Coronary artery (tissue), 2 donors: ENCODE measurements at places on chromosomes 5 and 9.
A peak's percentile ranks its signal among the peaks of the same experiment; 100 is the strongest.

DNA sequence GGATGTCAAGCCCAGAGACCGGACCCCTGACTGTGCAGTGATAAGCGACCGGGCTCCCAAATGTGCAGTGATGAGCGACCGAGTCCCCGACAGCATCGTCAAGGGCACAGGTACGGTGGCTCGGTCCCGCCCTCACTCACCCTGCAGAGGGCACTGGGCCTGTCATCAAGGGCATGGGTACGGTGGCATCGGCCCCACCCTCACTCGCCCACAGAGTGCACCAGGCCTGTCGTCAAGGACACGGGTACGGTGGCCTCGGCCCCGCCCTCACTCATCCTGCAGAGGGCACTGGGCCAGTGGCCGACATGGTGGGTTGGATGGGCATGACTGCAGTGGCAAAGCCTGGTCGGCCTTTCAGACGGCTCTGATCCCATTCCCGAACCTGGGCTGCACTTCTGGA lies 9.7 kb upstream of the LRRC14B start:
- no peak for DNase-seq

DNA sequence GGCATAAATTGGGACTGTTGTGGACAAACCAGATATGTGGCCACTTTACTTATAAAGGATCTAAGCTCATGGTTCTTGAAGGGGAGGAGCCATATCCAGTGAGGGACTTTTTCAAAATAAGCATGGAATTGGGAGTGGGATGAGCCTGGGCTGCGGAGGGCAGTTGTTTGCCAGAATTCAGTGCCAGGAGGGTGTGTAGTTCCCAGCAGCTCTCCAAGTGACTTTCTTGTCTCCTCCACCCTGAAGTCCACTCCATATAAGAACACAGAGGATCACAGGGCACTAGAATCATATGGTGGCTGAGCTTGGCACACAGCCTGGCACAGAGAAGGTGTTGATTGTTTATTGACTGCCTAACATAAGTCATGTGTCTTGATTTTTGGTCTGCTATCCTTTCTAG lies 121.1 kb downstream of the CAVIN4 start:
- no peak for DNase-seq

GRCh38 chr9:5466005-5466404 lies 15.7 kb downstream of the CD274 start:
- no peak for DNase-seq

DNA sequence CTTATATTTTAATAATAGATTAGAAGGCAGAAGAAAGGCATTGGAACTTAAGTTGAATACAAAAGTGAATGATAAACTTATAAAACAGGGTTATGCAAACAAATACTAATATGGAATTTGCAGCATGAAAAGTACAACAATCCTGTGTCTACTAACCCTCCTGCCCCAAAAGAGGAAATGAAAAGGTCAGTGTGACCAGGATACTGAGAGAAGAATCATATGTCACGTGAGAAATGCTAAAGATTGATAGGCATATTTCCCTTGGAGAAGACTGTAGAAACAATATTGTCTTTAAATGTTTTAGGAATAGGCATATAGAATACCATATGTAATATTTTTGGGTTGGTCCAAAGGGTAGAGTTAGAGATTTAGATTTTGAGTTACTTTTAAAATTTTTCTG lies 3.8 kb downstream of the WDR36 start:
- DNase-seq = no peak

GRCh38 chr9:87062746-87063145 lies 115.4 kb upstream of the GAS1 start:
- no peak for DNase-seq

GRCh38 chr5:55483885-55484284 lies 50.9 kb downstream of the PLPP1 start:
- DNase-seq = no peak

GRCh38 chr9:3608011-3608410 lies 82.2 kb upstream of the RFX3 start:
- no peak for DNase-seq

- DNase-seq = no peak
Observed at GRCh38 chr5:114319821-114320220, 42.0 kb upstream of the KCNN2 start.

GRCh38 chr5:37811866-37812265 lies 28.0 kb downstream of the GDNF start:
- no peak for DNase-seq

- DNase-seq = no peak
Observed at GRCh38 chr5:56757077-56757476, 58.3 kb upstream of the MAP3K1 start.

GRCh38 chr5:26553079-26553478 lies 485.3 kb downstream of the CDH9 start:
- no peak for DNase-seq

GRCh38 chr5:173481821-173482220 lies 134.6 kb downstream of the BOD1 start:
- DNase-seq = no peak

GRCh38 chr5:109744261-109744660 lies 54.5 kb downstream of the MAN2A1 start:
- no peak for DNase-seq

DNA sequence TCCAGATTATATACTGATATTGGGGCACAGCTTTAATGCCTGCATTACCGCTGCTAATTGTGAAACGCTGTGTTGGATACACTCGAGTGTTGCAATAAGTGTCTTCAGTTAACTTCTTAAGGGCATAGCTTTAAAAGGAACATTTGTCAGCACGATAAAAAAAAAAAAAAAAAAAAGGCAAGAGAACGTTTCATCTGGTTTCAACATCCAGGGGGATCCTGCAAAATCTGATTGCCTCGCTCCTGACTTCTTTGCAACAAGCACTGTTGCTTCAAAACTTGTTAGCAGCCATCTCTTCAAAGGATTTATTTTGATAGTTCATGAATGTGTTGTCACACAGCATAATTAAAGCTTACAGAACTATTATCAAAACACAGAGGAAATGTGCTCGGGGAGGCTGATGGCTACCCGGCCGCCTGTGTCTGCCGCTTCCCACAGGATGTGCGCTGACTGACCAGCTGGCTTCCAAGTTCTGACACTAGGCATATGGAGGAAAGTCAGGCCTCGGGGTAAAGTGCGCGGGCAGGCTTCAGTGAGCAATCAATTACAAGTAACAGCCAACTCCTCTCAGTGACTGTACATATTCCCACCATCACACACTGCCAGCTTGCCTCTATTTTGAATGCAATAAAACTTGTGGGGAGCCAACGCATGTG lies 77.7 kb downstream of the EBF1 start:
- no peak for DNase-seq

DNA sequence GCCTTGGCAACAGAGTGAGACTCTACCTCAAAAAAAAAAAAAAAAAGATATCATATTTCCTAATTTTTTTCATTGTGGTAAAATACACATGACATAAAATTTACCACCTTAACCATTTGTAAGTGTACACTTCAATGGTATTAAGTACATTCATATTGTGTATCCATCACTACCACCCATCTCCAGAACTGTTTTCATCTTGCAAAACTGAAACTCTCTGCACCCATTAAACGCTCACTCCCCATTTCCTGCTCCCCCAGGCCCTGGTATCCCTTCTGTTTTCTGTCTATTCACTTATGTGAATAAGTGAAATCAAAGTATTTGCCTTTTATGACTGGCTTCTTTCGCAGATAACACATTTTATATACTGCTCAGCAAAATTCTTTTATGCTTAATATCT lies 12.8 kb downstream of the LRRC8A start:
- DNase-seq = no peak

DNA sequence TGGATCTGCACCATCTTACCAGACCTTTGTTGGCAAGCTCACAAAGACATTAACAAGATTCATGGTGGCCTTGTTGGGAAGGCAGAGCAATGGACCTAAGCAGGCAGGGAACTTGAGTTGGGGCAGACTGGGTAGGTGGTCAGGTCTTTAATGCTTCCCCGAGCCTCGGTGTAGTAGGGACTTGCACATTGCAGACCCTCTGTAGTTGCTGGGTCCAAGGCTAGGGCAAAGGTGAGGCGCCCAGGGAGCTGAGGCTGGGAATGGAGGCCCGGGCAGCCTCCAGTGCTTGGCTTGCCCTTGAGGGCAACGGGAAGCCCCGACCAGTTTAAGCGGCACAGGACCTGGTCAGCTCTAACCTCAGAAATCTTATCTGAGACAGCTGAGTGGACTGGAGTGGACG lies 24.1 kb downstream of the NKX2-5 start:
- DNase-seq = no peak

DNA sequence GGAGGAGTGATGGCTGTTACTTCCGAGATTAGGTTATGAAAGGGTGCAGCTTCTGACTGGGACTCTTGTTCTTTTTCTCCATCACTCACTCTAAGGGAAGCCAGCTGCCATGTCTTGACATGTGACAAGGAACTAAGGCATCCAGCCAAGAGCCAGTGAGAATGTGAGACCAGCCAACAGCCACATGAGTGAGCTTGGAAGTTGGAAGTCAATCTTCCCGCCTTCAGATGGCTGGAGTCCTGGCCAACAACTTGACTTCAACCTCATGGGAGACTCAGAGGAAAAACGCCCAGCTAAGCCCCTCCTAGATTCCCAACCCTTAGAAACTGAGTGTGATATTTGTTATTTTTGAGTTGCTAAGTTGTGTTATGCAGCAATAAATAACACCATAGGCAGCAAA lies 201.1 kb downstream of the SNX18 start:
- peak; percentile 89 for DNase-seq

GRCh38 chr5:153926201-153926600 lies 112.5 kb downstream of the FAM114A2 start:
- DNase-seq = no peak

- no peak for DNase-seq
Observed at GRCh38 chr9:87950765-87951488, 23.4 kb downstream of the CDK20 start.

- DNase-seq = no peak
Observed at GRCh38 chr5:149278451-149279210, 7.0 kb downstream of the AFAP1L1 start.

GRCh38 chr5:58746321-58746720 lies 163.4 kb downstream of the RAB3C start:
- DNase-seq = no peak

GRCh38 chr5:38401145-38401544 lies 142.8 kb downstream of the EGFLAM start:
- no peak for DNase-seq

DNA sequence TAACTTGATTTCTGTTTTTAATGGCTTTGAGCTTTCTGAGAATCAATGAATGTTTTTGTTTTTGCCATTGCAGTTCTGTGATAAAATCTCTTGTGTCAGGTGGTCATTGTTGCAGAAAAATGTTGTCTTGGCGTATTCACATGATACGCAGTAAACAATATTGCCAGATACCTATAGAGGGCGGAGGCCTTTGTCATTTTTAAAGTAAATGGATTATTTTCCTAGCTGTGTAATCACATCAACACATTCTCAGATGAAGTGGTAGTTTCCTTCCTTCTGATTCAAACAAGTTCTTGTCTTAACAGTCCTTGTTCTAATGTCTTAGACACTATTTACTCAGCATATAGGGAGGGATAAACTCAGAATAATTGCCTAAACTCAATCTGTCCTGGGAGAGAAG lies 109.9 kb upstream of the DAB2 start:
- no peak for DNase-seq

GRCh38 chr9:37938121-37938891 lies 34.4 kb upstream of the SLC25A51 start:
- DNase-seq = no peak

DNA sequence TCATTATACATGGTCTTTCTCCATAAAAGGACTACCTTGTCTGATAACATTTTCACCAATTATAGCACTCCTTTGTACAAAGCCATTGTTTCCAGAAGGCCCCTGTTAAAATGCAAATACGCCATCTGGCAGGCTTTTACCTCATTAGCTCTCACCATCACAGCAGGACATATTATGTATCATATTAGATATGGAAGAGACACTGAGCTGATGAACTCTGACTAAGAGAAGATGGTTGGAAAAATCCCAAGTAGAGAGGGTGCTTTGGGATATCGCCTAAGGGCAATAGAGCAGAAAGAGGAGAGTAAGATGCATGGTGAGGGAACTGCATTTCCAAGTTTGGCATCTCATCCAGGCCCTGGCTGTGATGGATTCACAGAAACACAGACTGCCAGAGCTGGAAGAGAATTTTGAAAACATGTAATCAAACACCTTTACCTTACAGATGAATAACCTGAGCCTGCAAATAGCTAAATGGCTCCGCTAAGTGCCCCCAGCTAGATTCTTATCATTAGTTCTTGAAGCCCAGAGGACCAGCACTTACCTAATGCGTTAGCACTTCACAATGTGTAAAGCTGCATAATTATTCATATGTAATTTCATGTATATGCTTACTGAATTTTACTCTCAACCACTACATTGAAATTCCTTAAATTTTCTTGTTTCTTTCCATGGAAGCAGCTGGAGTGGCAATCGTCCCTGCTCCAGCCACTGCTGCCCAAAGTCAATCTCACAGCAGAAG lies 393.6 kb upstream of the IZUMO3 start:
- DNase-seq = no peak

DNA sequence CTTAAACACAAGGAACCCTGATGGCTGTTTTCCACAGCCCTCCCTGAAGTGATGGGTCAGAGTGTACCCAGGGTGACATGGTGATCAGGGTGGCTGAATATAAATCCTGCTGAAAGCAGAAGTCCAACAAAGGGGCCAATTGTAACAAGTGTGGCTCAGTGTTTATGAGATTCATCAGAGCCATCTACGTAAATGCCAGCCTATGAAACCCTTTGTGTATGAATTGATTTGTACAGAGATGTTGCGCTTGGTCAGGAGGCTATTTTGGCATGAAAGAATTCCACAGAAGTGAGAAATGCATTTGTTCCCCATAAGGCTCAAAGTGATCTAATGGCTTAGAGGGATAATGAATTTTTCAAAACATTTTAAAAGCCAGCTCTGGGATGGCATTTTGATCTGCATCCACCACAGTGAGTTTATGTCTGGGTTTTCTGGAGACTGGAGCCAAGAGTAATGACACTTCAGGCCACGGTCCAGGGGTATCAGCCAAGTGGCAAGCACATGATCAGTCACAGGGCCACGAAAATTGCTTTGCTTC lies 12.4 kb downstream of the PRUNE2 start:
- DNase-seq = no peak

DNA sequence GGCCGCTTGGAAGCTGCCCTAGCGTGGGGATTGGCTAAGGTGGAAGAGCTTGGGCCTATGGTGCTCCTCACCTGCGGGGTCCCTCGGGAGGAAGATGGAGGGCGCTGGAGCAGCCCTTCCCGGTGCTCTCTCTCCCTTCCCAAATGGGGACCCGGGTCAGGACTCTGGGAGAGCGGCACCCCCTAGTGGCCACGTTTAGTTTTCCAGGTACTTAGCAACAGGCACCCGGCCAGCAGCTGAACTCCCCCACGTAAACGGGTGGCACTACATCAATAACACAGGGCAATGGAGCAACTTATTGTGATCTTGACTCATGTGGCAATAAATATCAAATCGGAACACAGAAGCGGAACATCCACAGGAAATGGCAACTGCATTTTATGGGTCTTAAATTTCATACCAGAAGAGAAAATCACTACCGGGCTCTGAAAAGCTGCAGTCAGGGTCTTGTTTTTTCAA lies 316.6 kb downstream of the AGTPBP1 start:
- DNase-seq = no peak

DNA sequence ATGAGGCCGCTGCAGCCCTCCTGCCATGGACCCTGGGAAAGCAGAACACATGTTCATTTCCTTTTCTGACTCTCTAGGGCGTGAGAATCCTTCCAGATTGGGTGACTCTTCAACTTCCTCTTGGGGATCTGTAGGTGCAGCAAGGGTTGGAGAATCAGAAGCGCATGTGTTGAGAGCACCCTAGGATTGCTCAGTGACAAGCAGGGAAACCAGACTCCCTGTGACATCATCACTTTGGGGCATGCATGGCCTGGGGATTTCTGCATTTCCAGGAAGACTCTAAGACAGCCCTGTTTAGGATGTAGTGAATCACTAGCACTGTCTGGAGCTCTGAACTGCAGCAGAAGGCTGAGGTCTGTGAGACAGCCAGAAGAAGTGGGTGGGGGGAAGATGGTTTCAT lies 15.1 kb upstream of the LCP2 start:
- no peak for DNase-seq
